ENCODE measurements at places on chromosomes 1 and 21.

DNA sequence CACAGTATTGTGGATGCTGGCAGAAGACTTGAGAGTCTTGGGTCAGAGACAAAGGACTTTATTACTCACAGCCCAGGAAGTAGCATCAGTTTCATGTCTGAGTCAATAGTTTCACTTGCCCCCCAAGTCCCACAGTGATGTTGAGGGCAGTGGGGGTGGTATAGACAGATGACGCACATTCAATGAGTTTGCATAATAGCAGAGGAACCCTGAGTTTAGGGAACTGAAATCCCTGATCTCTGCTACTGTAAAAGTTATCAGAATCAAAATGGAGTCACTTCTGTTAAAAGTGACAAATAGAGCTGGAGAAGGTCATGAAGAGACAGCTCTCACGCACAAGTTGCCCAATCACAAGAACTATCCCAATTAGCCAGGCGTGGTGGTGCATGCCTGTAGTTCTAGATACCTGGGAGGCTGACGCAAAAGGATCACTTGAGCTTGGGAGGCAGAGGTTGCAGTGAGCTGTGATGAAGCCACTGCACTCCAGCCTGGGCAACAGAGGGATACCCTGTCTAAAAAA is 11.5 kb upstream of the HCRTR1 start:
- no peak for DNase-seq

DNA sequence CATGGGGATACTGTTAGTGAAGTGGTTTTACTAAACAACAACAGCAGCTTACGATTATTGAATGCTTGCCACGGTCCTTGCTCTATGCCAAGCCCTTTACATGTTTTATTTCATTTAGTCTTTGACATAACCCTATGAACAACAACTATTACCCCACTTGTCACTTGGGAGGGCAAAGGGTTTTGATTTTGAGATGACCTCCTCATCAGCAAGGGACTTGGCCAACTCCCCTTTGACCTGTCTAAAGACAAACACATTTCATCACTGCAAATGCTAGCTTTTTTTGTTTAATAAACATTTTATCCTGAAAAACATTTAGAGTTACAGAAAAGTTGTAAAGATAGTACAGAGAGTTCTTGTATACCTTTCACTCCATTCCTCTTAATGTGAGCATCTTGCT is 152.5 kb upstream of the WNT4 start:
- no peak for DNase-seq

DNA sequence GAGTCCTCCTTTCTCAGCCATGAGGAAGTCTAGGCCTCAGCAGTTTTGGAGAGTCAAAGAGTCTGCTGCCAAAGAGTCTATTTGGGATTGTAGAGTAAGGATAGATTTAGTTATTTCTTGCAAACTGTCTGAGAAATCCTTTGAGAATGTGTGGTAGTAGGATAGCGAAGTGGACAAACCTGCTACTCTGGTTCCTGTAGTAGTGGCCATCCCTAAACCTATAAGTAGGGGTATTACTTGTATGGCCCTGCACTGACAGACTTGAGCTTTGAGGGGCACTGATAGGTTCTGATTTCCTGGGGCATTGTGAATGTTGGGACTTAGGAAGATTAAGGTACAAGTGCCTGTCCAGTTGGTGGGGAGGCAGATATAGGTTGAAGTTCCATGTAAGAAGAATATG is 115.9 kb upstream of the SGIP1 start:
- DNase-seq = no peak

- no peak for DNase-seq
These were observed 36.7 kb upstream of the TARDBP start for GRCh38 chr1:10975567-10976326.

DNA sequence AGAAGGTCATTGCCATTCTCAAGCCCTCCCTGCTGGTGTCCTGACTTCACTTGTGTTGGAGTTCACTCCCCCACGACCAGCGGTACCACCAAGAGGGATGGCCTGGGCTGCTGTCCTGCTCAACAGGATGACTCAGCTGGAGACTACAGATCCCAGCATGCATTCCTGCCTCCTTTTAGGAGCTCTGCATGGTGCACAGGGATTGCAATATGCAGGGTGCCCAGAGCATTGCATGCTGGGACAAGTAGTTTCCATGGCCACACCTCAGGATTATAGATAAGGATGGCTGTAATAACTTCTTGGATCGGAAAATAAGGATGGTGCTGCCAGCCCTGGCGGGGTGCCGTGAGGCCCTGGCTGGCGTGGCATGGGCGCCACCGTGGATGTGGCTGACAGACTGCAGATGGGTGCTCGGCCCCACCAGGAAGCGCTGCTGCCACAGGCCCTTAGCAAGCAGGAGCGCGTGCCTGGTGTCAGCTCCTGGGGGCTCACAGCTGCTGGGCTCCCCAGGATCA is 150.0 kb downstream of the CASZ1 start:
- no peak for DNase-seq
